Caco-2 (cell line): ENCODE measurements at places on chromosomes 3 and 15.

DNA sequence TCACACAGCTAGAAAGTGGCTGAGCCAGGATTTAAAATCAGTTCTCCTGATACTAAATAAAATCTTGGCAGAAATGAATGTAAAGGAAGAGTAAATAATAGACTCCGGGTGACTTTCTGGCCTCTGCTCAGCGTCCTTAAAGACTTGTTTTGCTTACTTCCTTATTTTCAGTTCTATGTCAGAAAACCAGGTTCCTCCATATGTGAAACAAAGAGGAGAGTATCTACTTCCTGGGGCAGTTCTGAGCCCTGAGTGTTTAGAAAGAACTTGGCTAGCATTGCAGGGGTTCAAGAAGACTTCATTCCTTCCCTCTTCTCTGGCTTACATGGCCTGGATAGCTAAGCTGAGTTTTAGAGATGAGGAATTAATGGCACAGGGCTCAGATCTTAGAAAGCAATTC is 222.8 kb upstream of the TLE3 start:
- DNase-seq, result no peak

GRCh38 chr3:13638927-13639326 is 90.0 kb downstream of the FBLN2 start:
- DNase-seq, result no peak

GRCh38 chr3:145639003-145639606 is 521.9 kb downstream of the PLOD2 start:
- no peak for DNase-seq

GRCh38 chr3:197424266-197424665 is 125.9 kb upstream of the DLG1 start:
- DNase-seq, result no peak

GRCh38 chr15:91865950-91866349 is 12.4 kb downstream of the SLCO3A1 start:
- no peak for DNase-seq

DNA sequence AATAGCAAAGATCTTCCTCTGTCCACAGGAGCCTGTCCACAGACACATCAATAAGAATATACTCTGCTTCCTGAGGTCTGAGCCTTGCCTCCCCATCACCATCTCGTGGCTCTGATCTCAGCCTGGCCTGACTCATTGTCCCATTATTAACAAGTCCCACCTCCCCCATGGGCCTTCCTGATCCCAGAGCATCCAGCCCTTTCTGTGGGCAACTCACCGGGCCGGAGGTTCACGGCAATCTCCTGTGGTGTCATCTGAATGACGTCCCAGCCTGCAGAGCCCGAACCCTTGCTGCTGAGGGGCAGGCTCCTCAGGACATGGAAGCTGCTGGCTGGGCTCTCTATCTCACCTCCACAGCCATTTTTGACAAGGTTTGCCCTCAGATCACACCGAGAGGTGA is 28.1 kb downstream of the ITGB5 start:
- DNase-seq, result no peak

- no peak for DNase-seq
Observed at GRCh38 chr3:141530415-141530768, 43.6 kb downstream of the RASA2 start.

DNA sequence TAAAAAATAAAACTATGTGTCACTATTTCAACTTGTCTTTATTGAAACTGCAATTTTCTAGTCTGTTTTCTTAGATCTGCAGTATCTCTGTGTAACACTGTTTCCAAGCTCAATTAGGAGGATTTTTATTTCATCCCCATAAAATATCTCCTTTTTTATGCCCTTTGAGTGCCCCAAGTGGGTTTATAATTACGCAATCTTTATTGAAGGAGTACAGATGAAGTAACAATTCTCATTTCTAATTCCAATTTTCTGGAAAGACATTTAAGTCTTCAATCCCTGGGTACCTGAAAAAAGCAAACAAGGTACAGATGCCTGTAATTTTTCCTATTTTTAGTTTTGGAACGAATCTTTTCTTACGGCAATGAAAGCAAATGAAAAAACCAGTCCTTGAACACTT is 61.3 kb downstream of the CYP19A1 start:
- no peak for DNase-seq

GRCh38 chr3:31423482-31423881 is 109.2 kb upstream of the STT3B start:
- DNase-seq, result peak; percentile 21

DNA sequence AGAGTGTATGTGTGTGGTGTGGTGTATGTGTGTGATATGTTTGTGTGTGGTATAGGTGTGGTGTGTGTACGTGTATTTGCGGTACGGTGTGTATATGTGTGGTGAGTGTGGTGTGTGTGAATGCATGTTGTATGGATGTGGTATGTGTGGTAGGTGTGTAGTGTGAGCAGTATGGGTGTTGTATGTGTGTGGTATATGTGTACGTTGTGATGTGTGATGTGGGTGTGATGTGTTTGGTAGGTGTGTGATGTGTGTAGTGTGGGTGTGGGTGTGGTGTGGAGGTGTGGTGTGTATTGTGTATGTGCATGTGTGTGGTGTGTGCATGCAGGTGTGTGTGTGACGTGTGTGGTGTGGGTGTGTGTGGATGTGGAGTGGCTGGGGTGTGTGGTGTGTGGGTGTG is 58.7 kb downstream of the EFCAB12 start:
- no peak for DNase-seq

DNA sequence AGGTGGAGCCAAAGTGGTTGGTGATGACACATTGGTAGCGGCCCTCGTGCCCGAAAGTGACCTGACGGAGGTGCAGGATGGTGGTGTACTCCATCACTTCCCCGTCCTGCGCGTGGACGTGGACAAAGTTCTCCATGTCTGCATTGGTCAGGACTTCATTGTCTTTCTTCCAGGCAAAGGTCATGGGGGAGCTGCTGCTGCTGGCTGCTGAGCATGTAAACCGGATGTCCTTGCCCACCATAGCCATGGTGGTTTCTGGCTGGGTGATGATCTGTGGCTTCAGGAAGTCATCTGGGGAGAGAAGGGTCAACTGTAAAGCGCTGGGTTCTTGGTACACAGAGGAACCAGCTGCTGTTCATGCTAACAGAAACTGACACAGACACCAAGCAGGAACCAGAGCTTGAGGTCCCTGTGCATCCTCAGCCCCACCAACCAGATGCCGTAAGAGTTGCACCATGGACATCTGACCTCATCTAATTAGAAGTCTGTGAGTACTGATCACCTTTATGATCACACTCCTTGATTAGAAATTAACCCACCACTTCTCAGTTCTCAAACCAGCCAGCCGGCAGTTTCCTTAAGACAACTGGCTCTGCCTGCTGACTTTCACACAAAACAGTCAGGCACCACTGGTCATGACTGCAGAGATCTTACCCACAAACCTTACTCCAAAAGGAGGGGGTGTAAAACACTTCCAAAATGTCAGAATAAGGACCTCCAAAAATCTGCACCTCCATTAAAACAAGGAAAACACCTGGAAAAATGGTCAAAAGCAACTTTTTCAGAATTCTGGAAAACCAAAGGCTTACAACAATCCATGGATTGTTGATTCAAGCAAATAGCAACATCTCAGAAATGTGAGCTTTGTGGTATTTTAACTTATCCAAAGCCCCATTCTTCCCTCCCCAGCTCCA is 114.6 kb downstream of the LRIG1 start:
- no peak for DNase-seq

GRCh38 chr3:126110431-126111125 is 26.7 kb upstream of the SLC41A3 start:
- no peak for DNase-seq

DNA sequence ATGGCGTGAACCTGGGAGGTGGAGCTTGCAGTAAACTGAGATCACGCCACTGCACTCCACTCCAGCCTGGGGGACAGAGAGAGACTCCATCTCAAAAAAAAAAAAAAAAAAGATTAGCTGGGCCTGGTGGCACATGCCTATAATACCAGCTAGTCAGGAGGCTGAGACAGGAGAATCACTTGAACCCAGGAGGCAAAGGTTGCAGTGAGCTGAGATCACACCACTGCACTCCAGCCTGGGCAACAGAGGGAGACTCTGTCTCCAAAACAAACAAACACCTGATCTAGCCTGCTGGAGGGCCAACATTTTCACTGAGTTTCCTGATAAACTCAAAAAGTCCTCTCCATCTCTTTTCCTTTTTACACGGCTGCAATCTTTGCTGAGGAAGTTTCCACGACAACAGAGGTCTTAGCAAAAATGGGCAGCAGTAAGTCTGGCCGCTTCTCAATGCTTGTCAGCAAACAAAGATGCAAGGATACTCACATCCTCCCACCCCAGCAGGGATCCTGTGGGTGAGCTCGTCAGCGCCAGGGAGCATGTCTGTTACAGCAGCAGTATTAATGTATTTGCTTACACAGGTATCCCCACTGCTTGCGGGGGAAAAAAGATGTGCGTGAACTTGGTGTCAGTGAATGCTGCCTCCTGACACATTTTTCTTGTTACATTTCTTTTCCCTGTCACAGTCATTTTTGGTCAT is 21.0 kb upstream of the CCDC174 start:
- no peak for DNase-seq

DNA sequence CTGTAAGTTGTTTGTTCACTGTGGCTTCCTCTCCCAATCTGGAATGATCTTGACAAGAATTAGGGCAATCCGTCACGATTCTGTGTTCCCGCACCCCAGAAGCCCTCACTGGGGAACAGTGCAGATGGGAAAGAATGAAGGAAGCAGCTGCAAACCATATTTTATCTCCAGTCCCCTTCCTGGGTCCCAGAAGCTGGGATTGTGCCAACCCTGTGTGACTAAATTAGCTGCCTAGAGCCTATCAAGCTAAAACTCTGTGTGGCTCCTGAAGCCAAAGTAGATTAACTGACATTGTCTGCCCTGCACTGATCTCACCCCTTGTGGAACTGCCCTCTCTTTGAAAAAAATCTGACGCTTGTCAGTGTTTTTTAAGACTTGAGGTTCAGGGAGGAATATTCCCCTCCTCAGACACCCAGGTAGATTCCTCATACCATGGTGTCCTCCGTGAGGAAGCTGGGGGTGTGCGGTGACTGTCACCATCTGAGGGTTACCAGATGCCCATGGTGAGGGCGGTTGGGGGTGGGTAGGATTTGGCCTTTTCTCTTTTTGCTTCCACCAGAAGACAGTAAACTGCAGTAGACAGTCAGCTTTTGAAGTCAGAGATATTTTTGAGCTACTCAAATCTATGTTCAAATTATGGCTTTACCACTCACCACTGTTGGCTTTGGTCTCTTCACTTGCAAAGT is 358.3 kb upstream of the TPM1 start:
- DNase-seq, result no peak

DNA sequence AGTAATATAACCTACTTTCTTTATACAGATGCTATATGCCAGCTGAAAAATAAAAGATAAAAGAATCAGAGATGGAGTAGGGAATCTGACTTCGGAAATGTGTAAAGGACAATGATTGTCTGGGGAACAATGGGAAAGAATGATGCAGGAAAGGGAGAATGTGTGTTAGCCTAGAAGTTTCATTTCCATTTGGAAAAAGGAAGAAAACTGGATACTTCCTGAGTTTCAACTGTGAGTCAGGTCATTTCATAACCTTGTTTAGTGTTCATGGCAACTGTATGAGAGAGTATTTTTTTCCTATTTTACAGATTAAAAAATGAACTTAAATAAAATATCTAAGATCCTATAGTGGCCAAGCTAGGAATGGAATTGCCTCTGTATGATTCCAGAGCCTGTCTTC is 261.3 kb upstream of the NECTIN3 start:
- DNase-seq, result no peak

DNA sequence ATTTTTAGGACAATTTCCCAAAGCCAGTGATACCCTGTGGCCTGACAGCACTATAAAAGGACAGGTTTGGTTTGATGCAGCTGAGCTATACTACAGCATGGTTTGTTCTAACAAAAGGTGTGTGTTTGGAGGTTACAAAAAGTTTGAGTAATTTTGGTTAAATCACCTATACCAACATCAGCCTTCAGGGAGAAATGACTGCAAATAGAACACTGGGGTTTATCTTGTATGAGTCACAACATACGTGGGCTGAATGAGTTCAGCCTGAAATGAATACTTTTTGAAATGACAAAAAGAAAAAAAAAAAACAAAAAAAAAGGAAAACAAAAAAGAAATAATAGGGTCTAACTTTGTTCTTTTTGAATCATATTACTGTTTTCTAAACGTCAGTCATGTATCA is 345.7 kb downstream of the CNTN3 start:
- DNase-seq, result no peak

DNA sequence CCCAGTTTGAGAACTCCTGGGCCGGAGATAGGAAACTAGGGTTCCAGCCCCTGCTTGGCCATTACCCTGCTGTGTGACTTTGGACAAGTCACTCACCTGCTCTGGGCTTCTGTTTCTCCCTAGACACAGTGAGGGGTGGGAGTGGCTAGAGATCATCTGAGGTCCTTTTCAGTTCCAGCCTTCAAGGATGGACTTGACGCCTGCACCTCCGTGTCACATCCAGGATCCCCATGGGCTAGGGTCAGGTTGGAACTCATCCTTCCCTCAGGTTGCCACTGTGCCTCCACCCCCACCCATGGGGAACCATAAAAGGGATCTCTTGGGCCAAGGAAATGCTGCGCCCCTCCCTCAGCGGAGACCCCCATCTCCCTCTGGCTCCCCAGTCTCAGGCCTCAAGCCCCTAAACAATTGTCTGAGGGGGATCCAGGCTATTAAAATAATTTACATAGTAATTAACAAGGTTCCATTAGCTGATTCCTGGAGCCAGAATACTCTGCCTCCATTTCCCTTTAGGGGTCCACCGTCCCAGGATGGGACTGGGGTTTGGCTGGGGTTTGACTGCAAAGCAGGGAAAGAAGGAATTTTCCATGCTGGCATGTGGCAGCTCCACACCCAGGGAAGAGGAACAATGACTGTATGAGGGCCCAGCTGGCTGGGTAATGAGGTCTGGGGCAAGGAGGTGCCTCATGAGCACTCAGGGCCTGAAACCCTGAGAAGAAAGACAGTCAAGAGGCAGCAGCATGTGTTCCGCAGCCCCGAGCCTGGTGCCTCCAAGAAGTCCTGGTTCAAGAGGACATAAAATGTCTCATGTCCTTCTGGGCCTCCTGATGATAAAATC is 177.7 kb downstream of the SMAD6 start:
- DNase-seq, result no peak

- DNase-seq, result no peak
Observed at GRCh38 chr3:44827196-44827595, 34.5 kb upstream of the TMEM42 start.

- DNase-seq, result peak; percentile 58
Observed at GRCh38 chr3:192917028-192917403, 640 bp downstream of the MB21D2 start.

- no peak for DNase-seq
Observed at GRCh38 chr3:194357681-194358080, 6.6 kb upstream of the CPN2 start.

DNA sequence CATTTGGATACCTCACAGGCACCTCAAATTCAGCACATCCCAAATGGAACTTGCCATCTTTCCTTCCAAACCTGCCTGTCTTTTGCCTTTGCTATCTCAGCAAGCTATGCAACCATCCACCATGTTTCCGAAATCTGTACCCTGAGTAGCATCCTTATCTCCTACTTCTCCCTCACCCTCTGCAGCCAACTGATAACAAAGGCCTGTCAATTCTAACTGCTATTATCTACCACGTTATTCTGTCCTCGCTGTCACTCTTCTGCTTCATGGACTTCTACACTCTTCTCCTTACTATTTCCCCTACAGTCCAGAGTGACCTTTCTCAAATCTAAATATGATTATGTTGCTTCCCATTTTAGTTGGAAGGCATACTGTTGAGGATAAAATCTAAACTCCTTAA is 25.5 kb upstream of the TAFA4 start:
- DNase-seq, result no peak
